ENCODE measurements at places on chromosomes 7 and 10.

- DNase-seq: no peak
These were observed 7.8 kb downstream of the BAMBI start for GRCh38 chr10:28684986-28685580.

- DNase-seq: no peak
These were observed 349 bp upstream of the ERVW-1 start for GRCh38 chr7:92478095-92478494.

DNA sequence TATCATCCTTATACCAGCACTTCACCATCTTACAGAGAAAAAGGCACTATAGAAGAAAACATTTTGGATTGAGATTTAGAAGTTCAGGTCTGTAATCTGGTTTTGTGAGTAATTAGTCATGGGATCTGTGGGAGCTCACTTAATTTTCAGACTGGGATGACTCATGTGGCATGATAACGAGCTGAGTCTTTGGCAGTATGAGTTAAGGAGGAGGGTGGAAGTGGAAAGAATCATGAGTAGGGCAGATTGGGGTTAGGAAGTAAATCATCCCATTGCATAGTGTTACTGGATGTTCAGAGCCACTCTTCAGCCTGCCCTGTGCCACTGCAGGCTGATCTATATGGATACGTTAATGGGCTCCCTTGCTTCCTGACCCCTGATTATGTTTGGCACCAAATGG, 64.9 kb downstream of the ZNF92 start:
- DNase-seq: no peak

- no peak for DNase-seq
These were observed 40.6 kb downstream of the OSBPL3 start for GRCh38 chr7:24939416-24939815.

DNA sequence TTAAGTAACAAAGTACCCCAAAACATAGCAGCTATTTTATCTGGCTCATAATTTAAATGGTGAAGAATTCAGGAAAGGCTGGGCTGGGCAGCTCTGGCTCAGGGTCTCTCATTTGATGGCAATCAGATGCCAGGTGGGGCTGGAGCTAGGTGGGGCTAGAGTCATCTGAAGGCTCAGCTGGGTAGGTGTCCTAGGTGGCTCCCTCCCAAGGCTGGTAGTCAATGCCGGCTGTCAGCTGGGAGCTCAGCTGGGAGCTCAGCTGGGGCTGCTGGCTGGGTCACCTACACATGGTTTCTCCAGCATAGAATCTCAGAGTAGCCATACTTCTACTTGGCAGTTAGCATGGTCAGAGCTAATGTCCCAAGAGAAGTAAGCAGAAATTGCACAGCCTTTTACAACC, 34.1 kb downstream of the OSBPL3 start:
- no peak for DNase-seq

DNA sequence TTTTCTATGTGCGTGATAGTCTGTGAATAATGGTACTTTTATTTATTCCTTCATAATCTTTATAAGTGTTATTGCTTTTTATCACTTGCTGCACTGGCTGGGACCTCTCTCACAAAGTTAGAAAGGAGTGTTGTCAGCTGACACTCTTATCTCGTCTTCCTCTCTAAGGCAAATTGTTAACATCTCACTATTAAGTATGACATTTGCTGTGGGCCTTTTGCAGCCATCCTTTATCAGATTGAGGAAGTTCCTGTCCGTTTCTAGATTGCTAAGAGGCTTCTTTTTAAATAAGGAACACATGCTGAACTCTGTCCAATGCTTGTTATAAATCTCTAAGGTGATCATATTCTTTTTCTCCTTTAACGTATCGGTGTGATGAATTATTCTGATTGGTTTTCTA, 27.4 kb upstream of the DIP2C start:
- no peak for DNase-seq

- DNase-seq: no peak
These were observed 13.8 kb downstream of the ATG9B start for GRCh38 chr7:151010307-151011096.

DNA sequence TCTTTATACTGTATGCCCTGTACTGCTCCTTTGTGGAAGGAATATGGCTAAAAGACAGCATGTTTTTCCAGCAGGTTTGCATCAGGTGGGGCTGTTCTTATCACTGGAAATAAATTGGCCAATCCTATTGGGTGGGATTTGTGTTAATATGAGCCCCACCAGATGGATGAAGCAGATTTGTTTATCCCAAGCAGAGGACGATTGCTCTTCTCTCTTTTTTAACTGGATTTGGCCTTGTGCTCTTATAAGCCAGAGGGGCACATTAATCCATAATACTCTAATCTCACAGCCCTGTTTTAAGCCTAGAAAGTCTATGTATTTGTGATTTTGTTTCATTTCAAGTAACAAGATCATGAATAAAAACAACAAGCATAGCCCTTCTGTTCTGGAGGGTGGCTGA, 240.1 kb upstream of the ADARB2 start:
- DNase-seq: no peak

GRCh38 chr7:130943336-130943901, 209.4 kb upstream of the KLF14 start:
- no peak for DNase-seq

DNA sequence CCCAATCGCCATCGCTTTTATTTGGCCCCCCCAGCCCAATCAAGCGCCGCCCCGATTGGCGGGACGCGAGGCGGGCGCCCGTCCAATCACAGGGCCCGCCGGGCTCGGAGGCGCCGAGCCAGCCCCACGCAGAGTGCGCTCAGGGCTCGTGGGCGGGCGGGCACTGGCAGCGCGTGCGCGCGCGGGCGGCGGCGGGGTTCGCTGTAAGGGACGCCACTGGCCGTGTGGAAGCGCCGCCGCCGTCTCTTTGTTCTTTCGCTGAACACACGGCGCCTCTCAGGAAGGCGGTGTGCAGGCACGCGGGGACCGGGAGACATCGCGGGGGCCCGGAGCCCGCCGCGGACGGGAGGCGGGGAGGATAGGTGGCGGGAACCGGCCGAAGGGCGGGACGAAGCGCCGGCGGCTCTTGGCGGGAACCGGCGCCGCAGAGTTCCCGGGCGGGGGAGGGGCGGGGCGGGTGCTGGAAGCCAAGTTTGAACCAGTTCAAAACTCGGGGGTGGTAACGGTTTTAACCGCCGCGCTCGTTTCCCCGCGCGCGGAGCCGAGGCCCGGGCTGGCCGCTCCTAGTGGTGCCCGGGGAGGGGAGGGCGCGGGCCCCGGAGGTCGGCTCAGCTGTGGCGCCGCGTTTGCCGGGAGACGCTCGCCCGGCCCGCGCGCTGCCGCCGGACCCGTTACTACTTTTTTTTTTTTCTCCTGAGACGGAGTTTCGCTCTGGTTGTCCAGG, 370 bp upstream of the EZH2 start:
- DNase-seq: peak; percentile 48

- DNase-seq: no peak
These were observed 230.8 kb upstream of the GHITM start for GRCh38 chr10:83908506-83908905.

GRCh38 chr7:130940907-130941306, 206.9 kb upstream of the KLF14 start:
- no peak for DNase-seq

- DNase-seq: no peak
These were observed 48.7 kb upstream of the DYNC1I1 start for GRCh38 chr7:95723583-95724180.

DNA sequence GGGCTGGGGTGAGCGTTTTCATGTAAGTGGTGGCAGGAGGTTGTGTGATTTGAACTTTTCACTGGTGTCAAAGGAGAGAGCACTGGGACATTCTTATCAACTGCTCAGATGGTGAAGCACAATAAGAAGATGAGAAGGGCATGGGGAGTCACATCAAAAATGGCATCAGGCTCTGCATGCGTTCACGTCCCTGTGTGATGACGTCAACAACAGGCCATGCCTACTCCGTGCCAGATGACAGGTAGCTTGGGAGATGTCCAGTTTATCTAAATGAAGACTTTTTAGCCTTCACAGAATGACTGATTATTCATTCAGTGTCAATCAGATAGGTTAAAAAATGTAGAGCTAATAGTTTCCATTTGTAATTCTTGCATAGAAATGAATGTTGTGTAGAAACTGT, 264.3 kb upstream of the POM121L12 start:
- DNase-seq: no peak

- DNase-seq: no peak
These were observed 39.5 kb upstream of the PPP1R17 start for GRCh38 chr7:31647511-31647910.

DNA sequence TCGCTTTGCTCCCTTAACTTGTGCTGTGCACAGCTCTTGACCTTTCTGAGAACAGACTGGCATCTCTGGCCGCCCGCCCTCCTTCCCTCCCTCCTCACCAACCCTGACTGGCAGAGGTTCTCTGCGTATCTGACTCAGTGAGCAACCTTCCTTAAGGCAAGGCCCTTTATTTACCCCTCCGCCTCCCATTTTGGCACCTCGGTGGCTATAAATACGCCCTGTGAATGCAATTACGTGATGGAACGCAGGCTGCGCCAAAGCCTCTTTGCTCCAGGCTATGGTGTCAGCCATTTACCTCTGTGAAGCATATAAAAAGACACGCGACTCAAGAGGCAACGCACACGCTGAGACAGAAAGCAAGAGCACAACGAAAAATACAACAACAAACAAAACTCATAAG, 764.3 kb downstream of the SUGCT start:
- DNase-seq: no peak

GRCh38 chr7:34622771-34623250, 35.2 kb upstream of the NPSR1 start:
- DNase-seq: no peak

- DNase-seq: no peak
These were observed 71.9 kb downstream of the PROSER2 start for GRCh38 chr10:11895108-11895466.

- no peak for DNase-seq
These were observed 498.2 kb downstream of the PHTF2 start for GRCh38 chr7:78296644-78297371.

DNA sequence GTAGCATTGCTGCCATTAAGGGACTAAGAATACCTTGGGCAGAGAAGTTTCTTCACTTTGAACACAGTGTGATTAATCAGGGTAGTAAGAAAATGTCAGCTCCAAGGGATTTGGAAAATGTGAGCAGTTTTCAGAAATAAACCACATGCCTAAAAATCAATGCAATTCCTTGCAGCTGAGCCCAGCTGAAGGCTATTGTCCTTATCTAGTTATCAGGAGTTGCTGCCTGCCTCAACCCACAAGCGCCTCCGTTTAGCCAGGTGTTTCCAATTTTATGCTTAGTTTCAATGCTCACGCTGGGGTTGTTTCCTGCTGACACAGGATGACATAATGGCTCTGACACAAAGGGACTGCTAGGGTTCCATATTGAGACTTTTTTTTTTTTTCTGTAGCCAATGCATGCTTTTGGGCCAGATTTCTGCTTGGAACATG, 132.3 kb upstream of the ANK3 start:
- DNase-seq: no peak

DNA sequence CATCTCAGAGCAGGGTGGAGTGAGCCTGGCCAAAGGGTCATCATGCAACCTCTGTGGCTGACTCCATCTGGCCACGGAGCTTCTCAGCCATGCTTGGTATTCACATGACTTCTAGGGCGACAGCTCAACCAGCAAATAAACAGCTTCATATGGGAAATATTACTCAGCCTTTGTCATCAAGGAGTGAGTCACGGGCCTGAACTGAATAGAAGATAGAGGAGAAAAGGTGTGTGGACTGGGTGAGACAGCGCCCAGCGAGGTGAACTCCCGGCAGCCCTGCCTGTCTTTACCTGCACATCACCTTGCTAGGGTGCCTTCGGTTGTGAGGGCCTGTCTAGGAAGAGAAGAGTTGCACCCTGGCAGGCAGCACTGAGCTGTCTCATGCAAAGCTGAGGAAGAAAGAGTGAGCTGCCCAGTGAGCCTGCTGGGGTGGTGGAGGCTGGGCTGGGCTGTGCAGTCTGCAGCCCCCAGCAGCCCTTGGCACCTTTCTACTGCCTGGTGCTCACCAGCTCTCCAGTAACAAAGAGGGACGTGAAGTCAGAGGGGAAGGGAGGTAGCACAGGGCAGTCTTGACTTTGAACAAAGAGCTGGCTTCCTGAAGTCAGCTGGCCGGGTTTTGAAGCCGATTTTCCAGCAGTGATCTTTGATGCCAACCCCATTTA, 114.2 kb downstream of the EGFR start:
- no peak for DNase-seq

DNA sequence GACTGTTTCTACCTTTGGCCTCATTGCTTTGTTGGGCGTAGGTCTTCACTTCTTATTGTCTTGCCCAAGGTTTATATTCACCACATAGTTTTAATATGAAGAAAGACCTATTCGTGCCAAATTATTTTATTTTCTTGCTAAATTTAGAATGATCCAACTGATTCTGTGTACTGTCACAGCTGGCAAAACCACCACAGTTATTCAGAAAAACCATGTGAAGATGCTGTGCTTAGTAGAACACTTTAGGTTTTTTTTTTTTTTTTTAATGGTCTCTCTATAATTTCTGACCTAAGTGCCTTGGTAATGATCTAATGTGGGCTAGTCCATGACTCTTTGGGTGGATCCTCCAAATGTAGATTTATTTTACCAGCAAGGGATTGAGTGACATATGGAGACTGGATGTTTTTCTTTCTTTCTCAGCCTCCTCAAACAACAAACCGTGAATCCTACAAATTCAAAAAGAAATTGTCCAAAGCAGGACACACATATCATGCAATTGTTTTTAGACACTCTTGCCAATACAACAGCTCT, 243.8 kb downstream of the DYNC1I1 start:
- DNase-seq: no peak

- no peak for DNase-seq
These were observed 458.8 kb upstream of the GHITM start for GRCh38 chr10:83680470-83680891.

- DNase-seq: no peak
These were observed 143.8 kb upstream of the CELF2 start for GRCh38 chr10:10873915-10874314.

DNA sequence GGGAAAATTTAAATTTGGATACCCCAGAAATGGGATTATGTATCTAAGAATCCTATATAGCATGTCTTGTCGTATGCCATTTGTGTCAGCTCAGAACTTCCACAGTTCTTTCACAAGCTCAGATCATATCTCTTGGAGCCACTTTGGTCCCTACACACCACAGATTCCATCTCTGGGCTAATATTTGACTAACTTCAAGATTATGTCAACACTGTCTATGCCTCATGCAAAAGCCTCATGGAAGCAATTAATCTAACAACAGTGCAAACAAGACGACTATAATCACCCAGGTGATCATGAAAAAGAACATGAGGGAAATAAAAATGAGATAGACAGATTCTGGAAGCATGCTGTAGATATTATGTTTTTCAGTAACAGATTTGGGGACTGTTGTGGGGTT, 189.1 kb downstream of the LRRTM3 start:
- no peak for DNase-seq

DNA sequence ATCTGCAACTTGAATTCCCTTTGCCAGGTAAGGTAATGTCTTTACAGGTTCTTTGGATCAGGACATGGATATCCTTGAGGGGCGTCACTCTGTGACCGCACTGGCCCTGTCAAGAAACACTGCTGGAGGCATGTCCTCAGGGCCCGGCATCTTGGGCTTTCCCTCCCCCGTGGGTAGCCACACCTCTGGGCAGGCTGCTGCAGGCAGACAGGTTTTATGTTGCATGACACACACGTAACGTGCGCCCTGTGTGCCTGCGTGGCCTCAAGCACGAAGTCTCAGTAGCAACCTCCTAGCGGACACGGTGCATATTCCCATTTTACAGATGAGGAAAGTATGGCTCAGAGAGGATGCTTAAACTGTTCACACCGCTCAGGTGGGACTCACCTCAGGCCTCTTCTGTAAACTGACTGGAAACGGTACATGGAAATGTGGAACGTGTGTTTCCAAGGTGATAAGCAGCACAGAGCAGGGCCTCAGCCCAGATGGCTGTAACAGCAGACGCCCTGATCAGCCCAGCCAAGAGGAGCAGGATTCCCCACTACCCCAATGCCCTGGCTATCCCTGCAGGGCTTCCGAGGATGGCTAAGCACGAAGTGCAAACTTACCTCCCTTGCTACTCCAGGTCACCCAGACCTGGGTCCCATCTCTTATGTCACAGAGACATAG, 553.6 kb downstream of the TCERG1L start:
- DNase-seq: no peak

All from esophagus squamous epithelium (tissue), 5 donors.